Stimulated activated naive CD4-positive, alpha-beta T cell (primary cell): ENCODE measurements at places on chromosomes 7 and 10.

DNA sequence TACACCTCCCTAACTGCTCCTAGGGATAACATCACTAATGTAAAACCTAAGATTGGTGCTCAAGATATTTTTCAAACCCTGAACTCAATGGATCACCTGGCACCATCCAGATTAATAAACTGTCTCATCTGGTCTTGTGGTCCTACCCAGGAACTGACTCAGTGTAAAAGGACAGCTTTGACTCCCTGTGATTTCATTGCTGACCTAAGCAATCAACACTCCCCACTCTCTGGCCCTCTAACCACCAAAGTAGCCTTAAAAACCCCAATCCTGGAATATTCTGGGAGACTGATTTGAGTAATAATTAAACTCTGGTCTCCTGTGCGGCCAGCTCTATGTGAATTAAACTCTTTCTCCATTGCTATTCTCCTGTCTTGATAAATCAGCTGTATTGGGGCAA, 6.2 kb upstream of the USP54 start:
- no peak for DNase-seq

- no peak for DNase-seq
Observed at GRCh38 chr7:23347682-23348180, 48.6 kb downstream of the MALSU1 start.

- no peak for DNase-seq
Observed at GRCh38 chr7:12578930-12579640, 8.6 kb downstream of the SCIN start.

GRCh38 chr10:91759581-91759986, 38.6 kb upstream of the TNKS2 start:
- DNase-seq = no peak

DNA sequence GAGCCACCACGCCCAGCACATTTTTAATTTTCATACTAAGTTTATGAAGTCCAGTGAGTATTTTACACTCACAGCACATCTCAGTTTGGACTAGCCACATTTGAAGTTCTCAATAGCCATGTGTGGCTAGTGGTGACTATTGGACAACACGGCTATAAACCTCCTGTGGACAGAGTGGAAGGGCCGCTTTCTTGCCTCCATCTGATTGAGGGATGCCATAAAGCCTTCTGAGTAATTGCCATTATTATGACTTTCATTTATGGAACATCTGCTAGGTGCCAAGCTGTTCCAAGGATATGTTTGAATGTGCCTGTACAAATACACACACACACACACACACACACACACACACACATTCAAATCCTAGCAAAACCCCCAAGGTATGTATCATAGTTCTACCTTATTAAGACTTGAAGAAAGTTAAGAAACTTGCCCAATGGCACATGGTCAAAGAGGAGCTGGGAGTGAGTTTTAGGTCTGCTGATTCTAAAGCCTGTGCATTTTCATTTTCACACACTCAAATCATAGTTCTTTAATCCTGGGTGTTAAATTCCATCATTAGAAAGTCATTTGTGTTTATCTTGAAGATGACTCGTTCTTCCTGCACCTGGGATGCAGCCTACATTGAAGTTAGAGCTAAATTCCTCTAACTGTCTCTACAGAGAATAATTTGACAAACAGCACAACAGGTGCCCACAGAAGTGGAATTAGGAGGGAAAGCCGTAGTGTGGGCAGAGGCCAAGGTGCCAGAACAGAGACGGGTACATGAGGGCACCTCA, 143.3 kb downstream of the PKD1L1 start:
- no peak for DNase-seq

DNA sequence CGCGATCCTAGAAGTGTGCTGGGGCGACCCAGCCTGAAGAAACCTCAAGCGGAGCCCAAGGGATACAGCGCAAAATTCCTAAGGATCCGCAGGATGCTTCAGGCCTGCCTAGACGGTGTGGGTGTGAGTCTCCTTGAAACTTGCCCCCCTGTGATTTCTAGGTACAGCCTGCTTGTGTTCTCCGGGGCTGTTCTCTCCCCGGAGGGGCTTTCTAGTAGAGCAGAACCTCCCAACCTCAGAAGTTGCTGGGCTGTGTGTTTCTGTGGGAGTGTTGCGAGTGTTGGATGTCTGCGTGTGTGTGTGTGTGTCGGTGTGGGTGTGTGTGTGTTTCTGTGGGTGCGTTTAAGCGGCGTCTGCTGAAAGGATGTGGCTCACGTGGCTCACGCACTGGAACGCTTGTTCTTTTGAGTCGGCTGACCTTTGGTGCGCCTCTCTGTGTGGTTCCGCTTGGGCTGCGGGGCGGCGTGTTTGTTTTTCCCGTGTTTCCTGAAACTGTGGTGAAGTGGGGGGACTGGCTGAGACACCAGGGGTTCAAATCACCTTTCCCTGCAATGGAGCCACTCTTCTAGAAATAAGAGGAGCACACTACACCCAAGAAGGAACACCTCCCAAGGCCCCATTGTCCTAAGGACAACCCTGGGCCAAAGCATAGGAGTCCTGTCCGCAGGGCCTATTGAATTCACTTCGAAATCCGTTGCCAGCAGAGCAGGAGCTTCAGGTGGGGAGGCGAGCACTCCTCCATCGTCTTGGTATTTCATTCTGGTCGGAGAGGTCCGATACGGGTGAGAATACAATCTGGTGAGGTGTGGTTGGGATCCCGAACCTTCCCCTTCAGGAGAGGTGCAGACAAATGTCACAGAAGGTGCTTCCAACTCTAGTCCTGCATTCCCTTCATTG, 25.1 kb upstream of the ZNF273 start:
- DNase-seq = no peak

DNA sequence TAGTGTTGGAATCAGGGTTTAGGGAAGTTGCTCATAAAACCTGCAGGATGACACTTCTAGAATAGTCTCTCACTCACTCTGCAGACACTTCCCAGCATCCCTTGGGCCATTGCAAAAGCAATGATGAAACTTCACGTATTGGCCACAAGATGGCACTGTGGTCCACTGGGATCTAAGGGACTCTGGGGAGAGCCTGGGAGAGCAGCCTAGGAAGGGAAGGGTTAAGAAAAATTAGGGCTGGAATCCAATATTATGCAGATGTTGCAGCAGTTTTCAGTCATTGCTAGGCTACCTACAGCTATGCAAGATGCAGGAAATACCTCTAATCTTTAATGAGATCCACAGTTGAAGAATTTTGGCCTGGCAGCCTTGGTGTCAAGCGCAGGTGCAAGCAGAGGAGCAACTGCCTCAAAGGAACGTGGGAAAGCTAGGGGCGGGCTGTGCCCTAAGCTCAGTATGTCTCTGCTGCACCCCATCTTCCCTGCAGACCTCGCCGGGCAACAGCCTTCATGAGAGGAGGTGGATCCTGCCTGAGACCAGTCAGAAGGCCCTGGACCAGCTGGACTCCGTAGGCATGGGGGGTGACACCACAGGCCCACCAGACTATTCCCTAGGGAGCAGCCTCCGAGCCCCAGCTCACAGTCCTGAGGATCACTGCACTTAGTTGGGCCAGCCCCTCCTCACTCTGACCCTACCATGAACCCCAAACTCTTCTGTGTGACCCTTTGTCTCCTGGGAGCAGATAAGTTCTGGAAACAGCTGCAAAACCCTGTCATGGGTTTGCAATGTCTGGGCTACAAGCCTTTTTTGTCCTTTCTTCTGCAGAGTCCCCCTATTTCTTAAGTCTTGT, 127.9 kb upstream of the PRSS58 start:
- peak; percentile 35 for DNase-seq

DNA sequence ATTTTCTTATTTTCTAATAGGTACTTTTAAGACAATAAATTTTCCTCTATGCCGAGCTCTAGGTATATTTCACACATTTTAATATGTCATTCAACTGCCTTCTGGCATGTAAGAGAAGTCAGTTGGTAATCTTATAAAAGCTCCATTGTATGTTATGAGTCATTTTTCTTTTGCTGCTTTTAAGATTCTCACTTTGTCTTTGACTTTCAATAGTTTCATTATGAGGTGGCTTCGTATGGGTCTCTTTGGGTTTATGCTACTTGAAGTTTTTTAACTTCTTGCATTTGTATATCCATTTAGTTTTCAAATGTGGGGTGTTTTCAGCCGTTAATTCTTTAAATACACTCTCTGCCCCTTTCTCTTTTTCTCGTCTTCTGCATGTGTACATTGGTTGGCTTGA, 80.5 kb downstream of the ABCA13 start:
- DNase-seq = no peak
